Smooth muscle cell of the brain vasculature (primary cell): ENCODE measurements at places on chromosomes 12 and 14.
A peak's percentile ranks its signal among the peaks of the same experiment; 100 is the strongest.

- no peak for DNase-seq
Observed at GRCh38 chr14:46344327-46344937, 307.1 kb downstream of the RPL10L start.

DNA sequence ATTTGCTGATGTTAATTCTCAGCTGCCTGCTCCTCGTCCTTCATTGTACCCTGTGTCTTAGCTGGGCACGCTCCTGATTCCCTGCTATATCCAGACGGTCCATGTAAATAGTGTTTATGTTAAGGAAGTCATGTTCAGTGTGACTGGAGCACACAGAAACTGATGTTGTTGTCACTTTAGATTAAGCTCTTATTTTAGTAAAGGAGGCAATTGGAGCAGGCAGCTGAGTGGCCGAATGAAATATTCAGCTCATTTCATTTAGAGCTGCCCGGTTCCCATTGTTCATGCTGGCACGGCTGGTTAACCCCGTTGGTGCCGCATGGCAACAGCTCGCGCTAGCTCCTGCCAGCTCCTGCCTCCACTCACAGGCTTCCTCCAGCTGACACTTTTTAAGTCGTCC is 446.8 kb upstream of the SOX5 start:
- DNase-seq = no peak

- DNase-seq = no peak
Observed at GRCh38 chr12:108582509-108582908, 15.4 kb downstream of the TMEM119 start.

DNA sequence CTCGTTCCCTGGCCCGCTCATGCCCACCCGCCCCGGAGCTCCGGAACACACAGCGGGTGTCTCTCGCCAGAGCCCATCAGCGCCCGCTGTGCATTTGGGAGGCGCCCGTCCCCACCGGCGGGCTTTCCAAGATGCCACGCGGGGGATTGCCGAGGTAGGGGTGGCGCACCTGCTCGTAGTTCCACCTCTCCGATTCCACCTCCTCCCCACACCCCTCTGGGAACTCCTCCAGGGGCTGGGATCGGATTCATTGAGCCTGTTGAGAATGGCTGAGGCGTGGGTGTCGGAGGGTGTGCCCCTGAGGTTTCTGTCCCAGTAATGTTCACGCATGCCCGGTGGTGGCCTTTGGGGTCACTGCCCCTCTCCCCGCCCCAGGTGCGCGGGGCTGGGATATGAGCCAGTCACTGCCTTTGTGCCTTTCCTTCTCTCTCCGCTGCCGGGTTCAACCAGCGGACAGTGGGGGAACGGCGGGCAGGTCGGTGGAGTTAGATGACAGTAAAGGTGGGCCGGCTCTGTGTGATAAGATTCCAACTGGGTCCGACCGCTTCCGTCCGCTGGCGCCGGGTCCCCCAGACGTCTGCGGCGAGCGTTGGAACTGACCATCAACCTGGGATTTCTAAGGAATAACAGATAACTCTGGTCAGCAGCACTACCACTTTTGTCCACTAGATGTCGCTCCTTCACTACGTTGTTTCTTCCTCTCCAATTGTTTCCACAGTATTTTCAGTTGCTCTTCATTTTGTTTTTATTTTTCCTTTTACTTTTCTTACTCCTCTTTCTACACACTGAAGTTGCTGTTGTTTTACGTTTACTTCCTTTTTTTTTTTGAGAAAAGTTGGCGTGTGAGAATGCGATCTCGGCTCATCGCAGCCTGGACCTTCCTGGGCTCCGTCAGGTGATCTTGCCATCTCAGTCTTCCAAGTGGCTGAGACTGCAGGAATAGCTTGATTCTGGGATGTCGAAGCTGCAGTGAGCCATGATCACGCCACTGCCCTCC is 178.1 kb upstream of the ALG10B start:
- peak; percentile 13 for DNase-seq
